Natural killer cell treated with Interleukin-12 subunit alpha and Interleukin-12 subunit beta and Interleukin-15 and Interleukin-18, amount 100 ng/mL, for 72 hours (primary cell): ENCODE measurements at places on chromosomes 2 and 18.

- DNase-seq, result peak; percentile 28
Observed at GRCh38 chr2:239026711-239027361, 179.0 kb downstream of the TWIST2 start.

DNA sequence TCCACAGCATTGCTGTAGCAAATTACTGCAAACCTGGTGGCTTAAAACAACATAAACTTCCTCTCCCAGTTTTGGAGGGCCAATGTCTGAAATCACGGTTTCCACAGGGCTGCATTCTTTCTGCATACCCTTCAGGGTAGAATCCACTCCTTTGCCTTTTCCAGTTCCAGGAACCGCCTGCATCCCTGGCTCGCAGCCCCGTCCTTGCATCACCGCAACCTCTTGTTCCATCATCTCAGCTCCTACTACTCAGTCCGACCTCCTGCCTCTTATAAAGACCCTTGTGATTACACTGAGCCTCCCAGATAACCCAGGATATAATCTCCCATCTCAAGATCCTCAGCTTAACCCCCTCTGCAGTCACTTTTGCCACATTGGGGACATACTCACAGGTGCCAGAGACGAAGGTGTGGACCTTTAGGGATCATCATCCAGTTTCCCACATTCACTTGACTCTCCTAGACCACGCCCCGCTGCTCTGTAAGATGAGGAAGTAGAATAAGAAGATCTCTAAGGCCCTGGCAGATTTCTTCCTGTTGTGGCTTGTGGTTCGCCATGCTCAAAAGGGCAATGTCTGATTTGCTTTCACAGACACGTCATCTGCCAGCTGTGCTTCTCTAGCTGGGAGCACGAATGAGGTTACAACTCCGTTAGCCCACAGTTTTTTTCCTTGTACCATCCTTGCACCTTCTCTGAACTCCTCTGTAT lies 103.6 kb upstream of the AGAP1 start:
- DNase-seq, result no peak

GRCh38 chr2:21220930-21221329 lies 97.2 kb downstream of the TDRD15 start:
- DNase-seq, result no peak

DNA sequence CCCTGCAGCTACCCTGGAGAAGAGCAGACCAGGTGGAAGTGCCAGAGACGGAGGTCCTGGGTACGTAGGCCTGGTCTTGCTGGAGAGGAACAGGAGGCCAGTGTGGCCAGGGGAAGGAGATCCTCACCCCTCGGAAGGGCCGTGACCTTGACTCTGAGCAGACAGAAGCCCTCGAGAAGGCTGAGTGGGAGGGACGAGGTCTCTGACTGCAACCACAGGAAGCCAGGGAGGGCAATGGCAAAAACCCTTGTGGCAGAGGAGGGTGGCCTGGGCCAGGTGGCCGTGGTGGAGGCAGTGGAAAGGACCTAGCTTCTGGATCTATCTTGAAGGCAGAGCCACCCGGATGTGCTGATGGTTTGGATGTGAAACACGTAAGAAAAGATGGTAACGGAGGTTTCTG lies 28.1 kb downstream of the THAP4 start:
- no peak for DNase-seq

DNA sequence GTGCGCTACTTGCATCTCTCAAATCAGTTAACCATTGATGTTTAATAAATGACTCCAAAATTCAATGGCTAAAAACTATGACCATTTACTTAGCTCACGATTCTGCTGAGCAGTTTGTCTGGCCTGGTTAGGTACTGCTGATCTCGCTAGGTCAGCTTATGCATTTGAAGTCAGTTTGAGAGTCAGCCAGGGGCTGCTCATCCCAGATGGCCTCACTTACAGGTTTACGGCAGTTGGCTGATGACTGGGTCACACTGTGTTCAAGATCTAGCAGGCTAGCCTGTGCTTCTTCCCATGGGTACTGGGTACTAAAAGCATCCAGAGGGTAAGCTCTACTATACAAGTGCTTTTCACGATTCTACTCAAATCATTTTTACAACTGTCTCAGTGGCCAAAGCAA lies 122.1 kb downstream of the DLGAP1 start:
- no peak for DNase-seq
